ENCODE measurements at places on chromosomes 13 and 19. TPM values are rescaled to one million over a fixed set of nuclear protein-coding genes. Genes with fewer than 3 reads are reported as not detected.

DNA sequence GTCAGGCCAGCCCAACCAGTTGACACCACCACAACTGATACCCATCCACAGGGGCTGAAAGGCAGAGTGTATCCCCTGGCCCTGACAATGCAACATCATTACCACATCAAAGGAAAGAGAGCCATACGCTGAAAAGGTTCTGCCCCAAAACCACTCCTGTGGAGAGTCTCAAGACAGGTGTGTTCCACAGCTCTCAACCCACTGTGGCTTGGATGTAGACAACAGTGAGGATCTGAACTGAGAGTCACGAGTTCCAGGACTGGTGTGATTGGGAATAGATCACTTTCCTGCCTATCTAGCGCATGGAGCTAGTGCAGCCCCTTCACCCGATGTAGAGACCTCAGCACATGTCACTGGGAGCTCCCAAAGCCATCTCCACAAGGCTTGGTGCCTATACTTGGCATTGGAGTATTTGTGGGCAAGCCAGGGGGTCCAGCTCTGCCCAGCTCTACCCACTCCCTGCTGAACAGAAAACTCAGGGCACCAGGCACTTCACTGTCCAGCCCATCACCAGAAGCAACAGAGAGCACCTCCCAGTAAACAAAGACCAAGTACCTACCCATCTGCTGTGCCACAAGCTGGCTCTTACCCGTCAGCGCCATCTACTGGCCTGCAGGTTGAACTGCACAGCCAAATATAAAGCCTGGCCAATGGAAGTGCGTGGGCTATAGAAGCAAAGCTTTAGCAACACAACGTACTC is 579.5 kb downstream of the UQCRFS1 start:
- DNase-seq = no peak

ITGBL1 gene
- 2.4 TPM for total RNA-seq

DNA sequence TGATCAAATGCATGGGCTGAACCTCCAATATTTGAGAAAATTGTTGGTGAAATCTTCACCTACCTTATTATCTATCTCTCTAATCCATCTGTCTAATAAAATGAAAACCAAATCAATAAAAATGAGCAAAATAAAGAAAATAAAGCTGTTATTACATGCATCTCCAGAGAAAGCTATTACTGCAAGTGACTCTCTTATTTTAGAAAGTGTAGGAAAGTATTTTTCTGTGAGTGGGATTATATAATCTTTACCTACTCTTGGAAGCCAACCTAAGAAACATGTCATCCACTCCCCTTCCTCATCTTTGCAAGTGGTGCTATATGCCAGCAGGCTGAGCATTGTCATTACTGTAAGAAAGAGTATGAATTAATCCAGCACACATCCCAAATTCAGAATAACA is 191.5 kb upstream of the RFC3 start:
- no peak for DNase-seq

NCCRP1 gene
- not detected for total RNA-seq

SYCN gene
- total RNA-seq = not detected

Data from omental fat pad (tissue), 4 donors.